ENCODE measurements at places on chromosomes 6 and 20.

GRCh38 chr20:42484335-42484734, 705.4 kb downstream of the PTPRT start:
- no peak for DNase-seq

DNA sequence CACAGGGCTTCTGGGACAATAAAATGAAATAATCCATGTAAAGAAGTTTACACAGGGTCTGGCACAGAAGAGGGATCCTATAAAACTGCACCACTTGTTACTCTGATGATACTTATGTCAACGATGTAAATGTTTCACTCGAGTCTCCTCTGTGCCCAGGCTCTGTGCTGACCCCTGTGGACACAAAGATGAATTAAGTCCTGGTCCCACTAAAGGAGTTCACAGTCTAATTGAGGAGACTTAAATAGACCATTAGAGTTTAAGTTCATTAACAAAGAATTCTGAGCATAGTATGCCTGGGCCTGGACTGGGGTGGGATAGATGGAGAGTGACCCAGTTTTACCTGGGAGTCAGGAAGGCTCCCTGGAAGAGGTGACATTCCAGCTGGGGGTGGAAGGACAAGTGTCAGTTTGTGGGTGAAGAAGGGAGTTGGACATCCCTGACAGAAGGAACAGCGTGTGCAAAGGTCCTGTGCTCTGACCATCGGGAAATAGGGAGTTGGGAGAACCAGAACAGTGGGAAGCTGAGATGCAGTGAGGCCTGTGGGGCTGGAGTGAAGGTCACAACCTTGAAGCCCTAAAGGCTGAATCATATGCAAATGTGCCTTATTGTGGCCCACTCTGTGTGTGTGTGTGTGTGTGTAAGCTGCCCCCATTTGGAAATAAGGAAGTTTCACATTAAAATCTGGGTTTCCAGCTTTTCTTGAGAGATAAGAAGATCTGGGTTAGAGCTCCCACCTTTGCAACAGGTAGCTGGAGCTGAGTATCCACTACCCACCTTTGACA, 1.1 kb downstream of the OCSTAMP start:
- no peak for DNase-seq

DNA sequence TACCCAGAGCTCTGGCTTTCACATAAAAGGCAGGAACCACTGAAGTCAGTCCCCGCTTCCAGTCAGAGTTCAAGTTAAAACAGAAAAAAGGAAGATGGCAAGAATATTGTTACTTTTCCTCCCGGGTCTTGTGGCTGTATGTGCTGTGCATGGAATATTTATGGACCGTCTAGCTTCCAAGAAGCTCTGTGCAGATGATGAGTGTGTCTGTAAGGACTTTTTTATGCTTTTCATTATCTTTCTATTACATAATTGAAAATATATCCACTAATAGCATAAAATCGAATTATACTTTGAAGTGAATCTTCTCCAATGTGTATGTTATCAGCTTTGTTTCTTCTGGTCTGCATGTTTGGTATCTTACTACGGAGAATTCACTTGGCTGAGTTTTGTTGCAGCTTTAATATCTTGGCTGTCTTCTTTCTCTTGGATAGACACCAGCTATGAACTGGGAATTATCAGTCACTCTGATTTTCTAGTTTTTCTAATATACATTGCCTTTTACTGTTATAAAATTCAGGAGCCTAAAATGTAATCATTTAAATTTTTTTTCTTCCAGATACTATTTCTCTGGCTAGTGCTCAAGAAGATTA, at the start of gene OTOR:
TSS of gene OTOR (plus strand) at position 51 of the 593 bp plus-strand sequence. CDS start at position 95, 44 bp downstream.
- DNase-seq = no peak

DNA sequence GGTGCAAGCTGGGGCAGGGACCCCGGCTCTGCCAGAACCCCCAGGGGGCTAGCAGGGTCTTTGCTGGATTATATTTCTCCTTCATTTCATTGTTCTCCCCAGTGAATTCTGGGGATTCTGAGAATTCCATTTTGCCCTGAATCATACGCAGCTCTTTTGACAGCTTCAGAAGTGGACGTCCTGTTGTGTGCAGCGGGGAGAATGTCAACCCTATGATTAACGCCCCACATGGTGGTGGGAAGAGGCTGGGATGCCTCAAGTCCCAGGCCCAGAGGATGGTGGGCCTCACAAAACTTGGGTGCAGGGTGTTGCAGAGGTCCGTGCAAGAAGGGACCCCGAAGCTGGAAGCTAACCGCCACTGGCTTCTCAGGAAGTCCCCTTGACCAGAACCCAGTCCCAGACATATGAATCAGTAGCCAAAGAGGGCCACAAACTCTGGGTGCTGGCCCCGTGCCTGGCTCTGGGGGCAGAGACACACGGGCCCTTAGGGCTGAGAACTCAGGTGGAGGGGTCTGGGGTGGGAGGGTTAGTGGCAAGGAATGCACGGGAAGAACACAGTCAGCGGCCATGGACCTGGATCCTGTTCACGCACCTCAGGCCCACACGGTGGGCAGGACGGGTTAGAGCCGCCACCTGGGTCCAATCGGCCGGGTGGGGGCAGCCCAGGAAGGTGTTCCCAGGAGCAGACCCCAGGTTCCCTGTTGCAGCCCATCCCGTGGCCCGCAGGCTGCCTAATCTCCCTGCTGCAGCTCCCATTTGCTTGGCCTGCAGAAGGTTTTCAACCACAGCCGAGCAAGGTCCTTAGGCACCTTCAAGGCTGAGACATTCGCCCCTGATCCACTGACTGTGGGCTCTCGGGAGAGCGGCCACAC, 51.2 kb downstream of the YTHDF1 start:
- no peak for DNase-seq

- no peak for DNase-seq
Measured at GRCh38 chr6:169587975-169588374, 113.9 kb downstream of the WDR27 start.

GRCh38 chr20:2800521-2801285, at the start of gene CPXM1:
TSS of gene CPXM1 (minus strand) at chr20:2800627. CDS start at chr20:2800572, 55 bp downstream.
- DNase-seq = peak; percentile 46

DNA sequence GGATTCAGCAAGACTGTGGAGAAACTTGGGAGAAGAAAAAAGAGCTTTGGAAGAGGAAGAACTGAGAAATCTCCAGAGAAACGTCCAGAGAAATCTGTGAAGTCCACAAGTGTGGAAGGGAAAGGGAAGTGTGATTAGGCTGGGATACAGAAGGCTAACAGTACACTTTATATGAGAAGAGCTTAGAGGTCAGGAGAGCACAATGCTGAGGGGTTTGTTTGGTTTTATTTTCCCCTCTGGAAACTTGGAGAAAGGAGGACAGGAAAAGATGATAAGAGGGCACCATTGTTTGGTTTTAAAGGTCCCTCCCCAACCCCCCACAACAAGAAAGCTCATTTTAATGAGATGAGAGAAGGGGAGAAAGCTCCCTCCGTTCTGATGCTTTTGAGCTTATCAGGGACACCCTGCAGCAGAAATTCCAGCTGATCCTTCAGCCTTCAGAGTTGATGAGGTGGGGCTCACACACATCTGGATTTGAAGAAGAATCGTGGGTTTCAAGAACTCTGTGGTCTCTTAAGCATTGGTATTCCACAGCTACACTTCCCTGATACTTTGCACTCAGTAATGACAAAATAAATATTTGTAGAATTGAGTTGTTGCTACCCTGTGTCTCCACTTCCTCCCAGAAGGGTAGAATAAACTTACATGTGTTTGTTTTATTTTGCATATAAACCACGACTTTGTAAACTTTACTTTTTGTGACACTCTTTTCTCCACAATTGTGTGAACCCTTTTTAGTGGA, 1.9 kb downstream of the NT5E start:
- DNase-seq = peak; percentile 70

Data from HepG2 (cell line).